ENCODE measurements at places on chromosomes 16 and 17.
A peak's percentile ranks its signal among the peaks of the same experiment; 100 is the strongest.

GRCh38 chr17:77873500-77874302 lies 84.8 kb upstream of the TNRC6C start:
- no peak for DNase-seq
- no peaks in the 10 kb centered on the region for H3K36me3 ChIP-seq
- peaks cover 41% of the 10 kb centered on the region for H3K4me1 ChIP-seq
- no peaks in the 10 kb centered on the region for H3K27me3 ChIP-seq

DNA sequence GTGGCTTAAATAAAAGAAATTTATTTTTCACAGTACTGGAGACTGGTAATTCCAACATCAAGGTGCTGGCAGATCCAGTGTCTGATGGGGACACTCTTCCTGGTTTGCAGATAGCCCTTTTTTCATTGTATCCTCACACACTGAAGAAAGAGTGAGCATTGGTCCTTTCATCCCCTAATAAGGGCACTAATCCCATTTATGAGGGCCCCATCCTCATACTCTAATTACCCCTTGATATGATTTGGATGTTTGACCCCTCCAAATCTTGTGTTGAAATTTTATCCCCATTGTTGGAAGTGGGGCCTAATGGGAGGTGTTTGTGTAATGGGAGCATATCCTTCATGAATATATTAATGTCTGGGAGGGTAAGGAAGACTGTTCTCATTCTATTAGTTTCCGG lies 9.4 kb upstream of the FAM20A start:
- peaks cover 18% of the 10 kb centered on the region for H3K27me3 ChIP-seq
- no peaks in the 10 kb centered on the region for H3K36me3 ChIP-seq
- H3K27ac ChIP-seq = no peak overlapping the region
- no peak overlapping the region for H3K4me3 ChIP-seq
- DNase-seq = no peak

DNA sequence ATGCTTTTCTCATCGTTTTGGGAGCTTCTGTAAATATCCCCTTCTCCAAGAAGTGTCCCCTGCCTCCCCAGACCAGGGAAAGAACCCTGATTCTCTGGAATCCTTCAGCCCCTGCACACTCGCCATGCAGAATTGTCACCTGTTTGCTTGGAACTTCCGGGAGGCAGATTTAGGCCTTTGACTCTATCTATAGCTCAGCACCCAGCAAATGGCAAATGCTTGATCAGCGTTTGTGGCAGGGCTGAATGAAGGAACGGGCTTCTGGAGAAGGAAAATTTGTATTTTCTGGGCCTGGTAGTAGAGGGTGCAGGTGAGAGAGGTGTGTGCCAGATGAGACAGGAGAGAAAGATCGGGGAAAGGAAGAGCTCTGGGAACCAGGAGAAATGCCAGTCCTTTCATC lies 18.3 kb upstream of the CACNG4 start:
- no peak overlapping the region for H3K27ac ChIP-seq
- peaks cover 93% of the 10 kb centered on the region for H3K27me3 ChIP-seq
- peaks cover 13% of the 10 kb centered on the region for H3K4me1 ChIP-seq
- DNase-seq = no peak
- H3K4me3 ChIP-seq = peak overlapping the region; percentile 58

DNA sequence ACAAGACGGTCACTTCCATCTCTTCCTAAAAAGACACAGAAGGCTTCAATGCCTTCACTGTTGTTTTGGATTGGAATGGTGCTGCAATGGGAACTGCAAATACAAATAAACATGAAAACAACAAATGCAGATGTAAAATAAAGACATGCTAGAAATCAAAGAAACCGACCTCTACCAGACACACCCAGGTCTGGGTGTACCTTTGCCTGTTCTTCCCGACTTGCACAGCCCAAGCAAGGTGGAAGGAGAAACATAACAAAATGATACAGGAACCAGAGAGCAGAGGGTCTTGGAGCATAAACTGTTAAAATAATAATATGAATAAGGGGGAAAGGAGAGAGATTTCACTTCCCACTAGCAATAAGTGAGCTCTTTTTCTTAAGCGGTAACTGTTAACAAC lies 17.3 kb downstream of the RFFL start:
- peak overlapping the region; percentile 86 for H3K4me3 ChIP-seq
- H3K4me1 ChIP-seq = peaks cover 50% of the 10 kb centered on the region

GRCh38 chr17:42547698-42548069 lies 5.0 kb upstream of the HSD17B1 start:
- peaks cover 14% of the 10 kb centered on the region for H3K4me1 ChIP-seq
- no peak overlapping the region for H3K27ac ChIP-seq
- H3K27me3 ChIP-seq = no peaks in the 10 kb centered on the region
- H3K4me3 ChIP-seq = peak overlapping the region; percentile 55

- H3K36me3 ChIP-seq = peaks cover 3% of the 10 kb centered on the region
- H3K27ac ChIP-seq = no peak overlapping the region
- H3K4me3 ChIP-seq = no peak overlapping the region
- DNase-seq = no peak
- H3K27me3 ChIP-seq = no peaks in the 10 kb centered on the region
Observed at GRCh38 chr16:77206533-77206932, 7.3 kb downstream of the SYCE1L start.

- no peaks in the 10 kb centered on the region for H3K27me3 ChIP-seq
- H3K4me3 ChIP-seq = no peak overlapping the region
- H3K4me1 ChIP-seq = peaks cover 22% of the 10 kb centered on the region
- no peaks in the 10 kb centered on the region for H3K36me3 ChIP-seq
Observed at GRCh38 chr16:68227183-68227793, 8.6 kb downstream of the ESRP2 start.

- no peak overlapping the region for H3K27ac ChIP-seq
- H3K27me3 ChIP-seq = peaks cover 7% of the 10 kb centered on the region
- H3K4me1 ChIP-seq = peaks cover 16% of the 10 kb centered on the region
- DNase-seq = no peak
- no peak overlapping the region for H3K4me3 ChIP-seq
- H3K36me3 ChIP-seq = no peaks in the 10 kb centered on the region
Observed at GRCh38 chr17:43403846-43404245, 5.1 kb downstream of the ARL4D start.

DNA sequence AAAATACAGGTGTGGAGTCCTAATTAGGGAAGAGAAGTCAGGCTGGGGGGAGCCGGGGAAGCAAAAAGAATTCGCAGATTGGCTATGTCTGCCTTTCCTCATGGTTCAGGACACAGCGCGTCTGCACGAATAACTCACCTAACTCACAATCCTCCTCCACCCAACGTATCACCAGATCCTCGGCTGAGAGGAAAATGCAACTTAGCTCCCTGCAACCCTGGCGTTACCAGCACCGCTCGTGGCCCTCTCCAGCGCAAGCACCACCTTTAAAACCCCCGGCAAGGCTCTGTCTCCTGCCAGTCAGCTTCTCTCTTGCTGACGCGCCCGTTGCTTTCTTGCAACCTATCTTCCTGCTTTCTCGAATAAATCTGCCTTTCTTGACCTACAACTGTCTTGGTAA lies 49.8 kb upstream of the METRNL start:
- H3K4me1 ChIP-seq = peaks cover 16% of the 10 kb centered on the region
- no peak for DNase-seq
- H3K36me3 ChIP-seq = peaks cover 2% of the 10 kb centered on the region
- peak overlapping the region; percentile 24 for H3K27ac ChIP-seq
- no peaks in the 10 kb centered on the region for H3K27me3 ChIP-seq

- no peak overlapping the region for H3K27ac ChIP-seq
- no peak overlapping the region for H3K4me3 ChIP-seq
- no peaks in the 10 kb centered on the region for H3K36me3 ChIP-seq
- peaks cover 22% of the 10 kb centered on the region for H3K4me1 ChIP-seq
- H3K27me3 ChIP-seq = no peaks in the 10 kb centered on the region
Observed at GRCh38 chr17:80619535-80620235, 75.0 kb downstream of the RPTOR start.

- peaks cover 7% of the 10 kb centered on the region for H3K27me3 ChIP-seq
- peaks cover 11% of the 10 kb centered on the region for H3K4me1 ChIP-seq
Observed at GRCh38 chr16:30808146-30808545, 21.1 kb upstream of the ZNF629 start.

DNA sequence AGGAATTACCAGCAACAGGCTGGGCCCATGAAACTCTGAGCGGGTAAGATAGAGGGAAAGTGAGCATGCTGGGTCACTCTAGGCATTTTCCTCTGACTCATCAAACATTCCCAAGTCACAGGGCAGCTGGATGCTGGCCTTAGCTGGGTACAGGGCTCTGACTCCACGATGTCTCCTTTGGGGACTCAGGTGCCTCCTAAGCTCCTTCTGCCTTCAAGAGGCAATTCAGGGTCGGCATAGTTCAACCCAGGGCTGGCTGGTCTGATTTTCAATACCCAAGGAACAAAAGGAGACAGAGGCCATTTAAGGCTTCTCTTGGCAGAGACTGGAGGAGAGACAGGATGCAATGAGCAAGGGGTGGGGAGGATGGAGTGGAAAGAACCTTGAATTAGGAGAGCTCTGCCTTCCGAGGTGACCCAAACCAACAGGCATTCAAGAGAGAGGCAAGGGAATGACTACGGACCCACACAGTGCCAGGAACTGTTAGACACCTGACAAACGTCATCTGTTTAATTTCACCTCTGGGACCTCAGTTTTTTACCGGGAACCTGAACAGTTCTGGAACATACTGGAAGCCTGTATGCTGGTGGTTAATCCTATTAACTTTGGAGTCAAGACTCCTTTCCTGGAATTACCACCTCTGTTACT lies 910 bp downstream of the WBP2 start:
- H3K27ac ChIP-seq = no peak overlapping the region
- H3K4me1 ChIP-seq = peaks cover 13% of the 10 kb centered on the region
- no peaks in the 10 kb centered on the region for H3K27me3 ChIP-seq
- no peak for DNase-seq

- no peak overlapping the region for H3K4me3 ChIP-seq
- H3K27ac ChIP-seq = no peak overlapping the region
- H3K4me1 ChIP-seq = no peaks in the 10 kb centered on the region
Observed at GRCh38 chr16:23085949-23086348, 63.3 kb downstream of the USP31 start.

DNA sequence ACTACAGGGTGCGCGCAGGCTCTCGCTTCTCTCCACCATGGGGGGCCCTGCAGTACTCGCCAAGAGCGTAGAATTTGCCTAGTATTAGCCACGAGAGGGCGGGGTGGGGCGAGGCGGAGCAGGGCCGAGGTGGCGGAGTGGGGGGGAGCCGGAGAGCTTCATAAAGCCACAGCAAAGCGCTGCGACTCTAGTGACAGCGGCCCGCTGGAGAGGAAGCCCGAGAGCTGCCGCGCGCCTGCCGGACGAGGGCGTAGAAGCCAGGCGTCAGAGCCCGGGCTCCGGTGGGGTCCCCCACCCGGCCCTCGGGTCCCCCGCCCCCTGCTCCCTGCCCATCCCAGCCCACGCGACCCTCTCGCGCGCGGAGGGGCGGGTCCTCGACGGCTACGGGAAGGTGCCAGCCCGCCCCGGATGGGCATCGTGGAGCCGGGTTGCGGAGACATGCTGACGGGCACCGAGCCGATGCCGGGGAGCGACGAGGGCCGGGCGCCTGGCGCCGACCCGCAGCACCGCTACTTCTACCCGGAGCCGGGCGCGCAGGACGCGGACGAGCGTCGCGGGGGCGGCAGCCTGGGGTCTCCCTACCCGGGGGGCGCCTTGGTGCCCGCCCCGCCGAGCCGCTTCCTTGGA lies at the start of gene TBX21:
Gene TBX21 (plus strand): TSS at position 190 of the 627 bp plus-strand sequence. CDS start 219 bp downstream, at position 409.
- peaks cover 36% of the 10 kb centered on the region for H3K4me1 ChIP-seq
- peak within 1 kb of the TSS; percentile 94 for H3K27ac ChIP-seq
- peak; percentile 70 for DNase-seq
- peaks cover 14% of the 10 kb centered on the region for H3K27me3 ChIP-seq

GRCh38 chr16:53781023-53781605 lies 77.2 kb downstream of the FTO start:
- H3K36me3 ChIP-seq = no peaks in the 10 kb centered on the region
- no peak overlapping the region for H3K4me3 ChIP-seq
- peaks cover 20% of the 10 kb centered on the region for H3K4me1 ChIP-seq
- no peaks in the 10 kb centered on the region for H3K27me3 ChIP-seq
- no peak overlapping the region for H3K27ac ChIP-seq

GRCh38 chr16:2458887-2459646 lies 842 bp upstream of the TEDC2 start:
- peak overlapping the region; percentile 95 for H3K4me3 ChIP-seq
- H3K4me1 ChIP-seq = peaks cover 6% of the 10 kb centered on the region
- no peaks in the 10 kb centered on the region for H3K36me3 ChIP-seq
- peak overlapping the region; percentile 93 for H3K27ac ChIP-seq
- H3K27me3 ChIP-seq = no peaks in the 10 kb centered on the region

DNA sequence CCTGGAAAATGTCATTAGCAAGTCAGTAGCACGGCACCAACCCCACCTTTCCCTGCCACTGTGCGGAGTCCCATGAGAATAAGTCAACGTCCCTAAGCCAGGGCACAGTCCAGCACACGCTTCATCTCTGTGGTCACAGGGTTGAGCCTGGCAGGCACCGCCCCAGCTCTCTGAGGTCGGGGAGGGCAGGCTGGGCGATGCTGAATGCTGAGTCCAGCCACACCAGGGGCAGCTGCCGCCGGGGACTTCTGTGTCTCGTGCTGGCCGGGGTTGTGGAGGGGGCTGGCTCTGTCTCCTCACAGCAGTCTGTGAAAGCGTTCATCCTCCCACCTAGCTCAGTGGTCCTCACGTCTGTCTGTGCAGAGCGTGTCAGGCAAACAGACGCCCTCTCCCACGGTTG lies 53.2 kb downstream of the BANP start:
- DNase-seq = no peak
- H3K4me1 ChIP-seq = peaks cover 10% of the 10 kb centered on the region
- H3K36me3 ChIP-seq = peaks cover 3% of the 10 kb centered on the region
- H3K4me3 ChIP-seq = no peak overlapping the region

GRCh38 chr17:59375857-59376256 lies 44.4 kb downstream of the YPEL2 start:
- peaks cover 52% of the 10 kb centered on the region for H3K4me1 ChIP-seq
- H3K4me3 ChIP-seq = no peak overlapping the region
- H3K27me3 ChIP-seq = no peaks in the 10 kb centered on the region
- H3K27ac ChIP-seq = no peak overlapping the region
- DNase-seq = no peak

- no peak overlapping the region for H3K27ac ChIP-seq
- H3K27me3 ChIP-seq = no peaks in the 10 kb centered on the region
- no peaks in the 10 kb centered on the region for H3K36me3 ChIP-seq
- peaks cover 3% of the 10 kb centered on the region for H3K4me1 ChIP-seq
- no peak overlapping the region for H3K4me3 ChIP-seq
Observed at GRCh38 chr17:31126318-31126717, 31.5 kb downstream of the NF1 start.

- H3K4me3 ChIP-seq = no peak overlapping the region
- H3K27ac ChIP-seq = no peak overlapping the region
- H3K36me3 ChIP-seq = peaks cover 3% of the 10 kb centered on the region
- no peaks in the 10 kb centered on the region for H3K4me1 ChIP-seq
- no peaks in the 10 kb centered on the region for H3K27me3 ChIP-seq
Observed at GRCh38 chr16:70661534-70661917, 15.2 kb downstream of the IL34 start.

- H3K4me1 ChIP-seq = no peaks in the 10 kb centered on the region
- H3K27ac ChIP-seq = no peak overlapping the region
- peaks cover 7% of the 10 kb centered on the region for H3K36me3 ChIP-seq
- H3K27me3 ChIP-seq = no peaks in the 10 kb centered on the region
- no peak for DNase-seq
- H3K4me3 ChIP-seq = no peak overlapping the region
Observed at GRCh38 chr16:8760021-8760420, 37.4 kb downstream of the TMEM186 start.

GRCh38 chr17:67160791-67161190 lies 84.2 kb downstream of the HELZ start:
- H3K4me1 ChIP-seq = peaks cover 15% of the 10 kb centered on the region
- DNase-seq = no peak
- H3K36me3 ChIP-seq = peaks cover 20% of the 10 kb centered on the region
- H3K27me3 ChIP-seq = no peaks in the 10 kb centered on the region
- H3K4me3 ChIP-seq = no peak overlapping the region

GRCh38 chr16:53912155-53912554 lies 208.2 kb downstream of the FTO start:
- H3K4me1 ChIP-seq = peaks cover 20% of the 10 kb centered on the region
- no peak for DNase-seq
- H3K4me3 ChIP-seq = peak overlapping the region; percentile 15
- no peaks in the 10 kb centered on the region for H3K36me3 ChIP-seq

Data from T-helper 17 cell (primary cell).